ENCODE measurements at places on chromosomes 6 and 20. TPM values are rescaled to one million over a fixed set of nuclear protein-coding genes. Genes with fewer than 3 reads are reported as not detected.

PCK1 gene
- not detected for total RNA-seq

TSBP1 gene
- total RNA-seq: not detected

RBBP9 gene
- 5.2 TPM for total RNA-seq

SERINC1 gene
- 105 TPM for total RNA-seq

NANP gene
- total RNA-seq: 1.9 TPM

SYCP2L gene
- total RNA-seq: not detected

All from naive thymus-derived CD4-positive, alpha-beta T cell (primary cell).